Foreskin keratinocyte (primary cell): ENCODE measurements at places on chromosomes 7 and 10. TPM values are rescaled to one million over a fixed set of nuclear protein-coding genes. Genes with fewer than 3 reads are reported as not detected.

CASP7 gene
- 24.8 and 31.8 TPM in 2 replicates for total RNA-seq

STEAP4 gene
- total RNA-seq = 0.03 and 0.04 TPM in 2 replicates

RINT1 gene
- 14.8 and 16.1 TPM in 2 replicates for total RNA-seq

GARIN1A gene
- total RNA-seq = 0.11 and 0.71 TPM in 2 replicates

GPR15LG gene
- 0.32 TPM in 1 of 2 replicates, not detected in the other for total RNA-seq

HERPUD2 gene
- total RNA-seq = 22.5 and 24.3 TPM in 2 replicates

AKR1C2 gene
- total RNA-seq = 6.8 and 8.6 TPM in 2 replicates

PTPRZ1 gene
- 29.9 and 32.3 TPM in 2 replicates for total RNA-seq

CALML3 gene
- total RNA-seq = 2.7 and 4.7 TPM in 2 replicates

TMEM196 gene
- total RNA-seq = not detected in 2 replicates

LIPN gene
- not detected in 2 replicates for total RNA-seq

PRRT4 gene
- total RNA-seq = 0.17 and 0.28 TPM in 2 replicates

SPDYE6 gene
- total RNA-seq = not detected in 2 replicates

EFCAB10 gene
- 0.18 and 0.31 TPM in 2 replicates for total RNA-seq
